Spleen (tissue), 13 donors: ENCODE measurements at places on chromosomes 3 and 15. TPM values are rescaled to one million over a fixed set of nuclear protein-coding genes. Genes with fewer than 3 reads are reported as not detected.

Gene ABHD14A
- 23.9 TPM for total RNA-seq

Gene MEX3B
- total RNA-seq = 1.4 TPM

Gene CHRM5
- total RNA-seq = not detected

Gene GPR149
- total RNA-seq = not detected

Gene SLC12A8
- total RNA-seq = 1.4 TPM

Gene EFCC1
- total RNA-seq = 8.7 TPM

Gene GPR156
- 0.20 TPM for total RNA-seq

Gene ECE2
- total RNA-seq = not detected

Gene SUCLG2
- total RNA-seq = 69.7 TPM

Gene FAM3D
- not detected for total RNA-seq

Gene CCDC14
- 53.9 TPM for total RNA-seq

Gene PPP1R14D
- not detected for total RNA-seq

Gene JMJD7
- 16.4 TPM for total RNA-seq

Gene GATM
- 33.4 TPM for total RNA-seq

Gene APOD
- total RNA-seq = 1.9 TPM

- DNase-seq = no peak
- no peak overlapping the region for H3K27ac ChIP-seq
- peaks cover 23% of the 10 kb centered on the region for H3K4me1 ChIP-seq
- no peaks in the 10 kb centered on the region for H3K27me3 ChIP-seq
Measured at GRCh38 chr3:71505767-71506350, 77.7 kb downstream of the FOXP1 start.

DNA sequence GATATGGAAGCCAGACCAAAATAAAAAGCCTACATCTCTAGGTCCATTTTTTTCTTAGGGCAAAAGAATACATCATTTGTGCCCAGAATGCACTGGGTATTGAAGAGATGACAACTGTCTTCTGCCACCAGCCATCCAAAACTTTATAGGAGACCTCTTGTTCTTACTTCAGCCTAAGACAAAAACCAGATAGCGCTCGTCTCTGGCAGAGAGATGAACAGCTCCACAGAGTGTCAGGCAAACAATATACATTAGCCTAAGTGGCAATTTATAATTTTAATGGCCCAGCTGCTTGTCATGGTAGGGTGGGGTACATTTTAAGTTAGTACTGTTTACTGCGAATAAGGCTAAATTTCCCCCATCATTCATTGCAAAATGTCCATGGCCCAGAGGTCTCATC lies 38.9 kb upstream of the PIAS1 start:
- no peak overlapping the region for H3K27ac ChIP-seq
- no peaks in the 10 kb centered on the region for H3K36me3 ChIP-seq
- DNase-seq = no peak
- H3K27me3 ChIP-seq = no peaks in the 10 kb centered on the region
- H3K4me1 ChIP-seq = peaks cover 8% of the 10 kb centered on the region

DNA sequence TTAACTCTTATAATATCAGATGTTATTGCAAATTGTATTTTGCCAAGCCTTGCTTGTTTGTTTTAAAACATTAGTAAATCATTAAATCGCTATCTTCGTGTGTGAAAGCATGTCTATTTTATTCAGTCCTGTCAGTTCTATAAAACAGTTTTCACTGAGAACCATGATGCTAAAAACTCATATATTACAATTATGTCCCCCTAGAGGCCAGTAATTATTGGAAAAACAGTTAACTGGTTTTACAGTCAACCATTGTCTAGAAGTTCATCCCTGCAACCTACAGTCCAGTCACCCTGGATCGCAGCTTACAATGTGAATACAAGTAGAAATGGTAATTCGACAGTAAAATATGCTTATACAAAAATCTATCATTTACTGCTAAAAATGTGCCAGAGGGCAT lies 311.5 kb upstream of the ROBO2 start:
- H3K27ac ChIP-seq = no peak overlapping the region
- H3K27me3 ChIP-seq = no peaks in the 10 kb centered on the region
- no peak for DNase-seq

DNA sequence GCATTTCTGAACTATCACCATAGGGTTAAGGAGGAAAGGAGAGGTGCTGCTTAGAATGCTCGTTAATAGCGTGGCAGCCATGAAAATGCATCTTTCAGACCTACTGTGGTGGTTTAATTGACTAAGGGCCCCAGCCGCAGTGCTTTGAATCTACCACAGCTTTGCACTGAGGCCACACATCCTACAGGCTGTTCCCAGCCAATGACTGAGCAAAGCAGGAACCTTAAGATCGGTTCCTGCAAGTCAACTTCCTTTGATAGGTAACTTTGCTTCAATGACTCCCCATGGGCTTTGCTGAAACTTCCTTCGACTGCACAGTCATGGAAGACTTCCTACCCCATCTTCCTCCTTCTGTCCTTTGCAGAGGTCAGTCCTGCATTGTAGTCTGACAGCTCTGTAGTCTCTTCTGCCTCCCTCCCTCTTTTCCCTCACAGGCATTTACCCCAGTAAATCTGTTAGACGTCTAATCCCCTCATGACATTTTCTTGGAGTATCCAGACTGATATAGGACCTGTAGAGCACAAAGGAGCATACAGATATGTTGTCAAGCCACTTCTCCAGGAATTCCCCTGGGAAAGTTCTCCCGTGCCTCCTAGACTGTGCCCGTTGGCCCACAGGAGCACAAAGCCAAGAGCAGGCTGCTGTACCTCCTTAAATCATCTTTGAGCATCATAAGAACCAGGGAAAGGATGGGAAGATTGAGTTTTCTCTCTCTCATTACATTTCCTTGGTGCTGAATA lies 2.6 kb upstream of the BCL2A1 start:
- peak overlapping the region; percentile 56 for H3K27ac ChIP-seq
- peak; percentile 55 for DNase-seq
- peaks cover 70% of the 10 kb centered on the region for H3K4me1 ChIP-seq
- no peaks in the 10 kb centered on the region for H3K27me3 ChIP-seq

DNA sequence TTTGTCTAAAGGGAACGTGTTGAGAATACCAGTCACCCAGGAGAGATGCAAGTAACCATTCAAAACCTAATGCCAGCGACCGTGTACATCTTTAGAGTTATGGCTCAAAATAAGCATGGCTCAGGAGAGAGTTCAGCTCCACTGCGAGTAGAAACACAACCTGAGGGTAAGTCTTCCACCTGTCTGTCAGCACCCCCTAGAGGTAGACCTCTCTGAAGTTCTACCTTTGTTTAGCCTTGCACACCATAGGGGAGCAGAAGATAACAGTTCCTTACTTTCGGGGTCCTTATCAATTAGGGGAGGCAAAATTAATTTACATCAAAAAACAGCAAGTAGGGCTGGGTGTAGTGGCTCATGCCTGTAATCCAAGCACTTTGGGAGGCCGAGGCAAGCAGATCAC lies 124.4 kb downstream of the HCN4 start:
- no peak overlapping the region for H3K4me3 ChIP-seq
- H3K36me3 ChIP-seq = no peaks in the 10 kb centered on the region
- H3K4me1 ChIP-seq = no peaks in the 10 kb centered on the region
- no peaks in the 10 kb centered on the region for H3K27me3 ChIP-seq
- no peak overlapping the region for H3K27ac ChIP-seq

DNA sequence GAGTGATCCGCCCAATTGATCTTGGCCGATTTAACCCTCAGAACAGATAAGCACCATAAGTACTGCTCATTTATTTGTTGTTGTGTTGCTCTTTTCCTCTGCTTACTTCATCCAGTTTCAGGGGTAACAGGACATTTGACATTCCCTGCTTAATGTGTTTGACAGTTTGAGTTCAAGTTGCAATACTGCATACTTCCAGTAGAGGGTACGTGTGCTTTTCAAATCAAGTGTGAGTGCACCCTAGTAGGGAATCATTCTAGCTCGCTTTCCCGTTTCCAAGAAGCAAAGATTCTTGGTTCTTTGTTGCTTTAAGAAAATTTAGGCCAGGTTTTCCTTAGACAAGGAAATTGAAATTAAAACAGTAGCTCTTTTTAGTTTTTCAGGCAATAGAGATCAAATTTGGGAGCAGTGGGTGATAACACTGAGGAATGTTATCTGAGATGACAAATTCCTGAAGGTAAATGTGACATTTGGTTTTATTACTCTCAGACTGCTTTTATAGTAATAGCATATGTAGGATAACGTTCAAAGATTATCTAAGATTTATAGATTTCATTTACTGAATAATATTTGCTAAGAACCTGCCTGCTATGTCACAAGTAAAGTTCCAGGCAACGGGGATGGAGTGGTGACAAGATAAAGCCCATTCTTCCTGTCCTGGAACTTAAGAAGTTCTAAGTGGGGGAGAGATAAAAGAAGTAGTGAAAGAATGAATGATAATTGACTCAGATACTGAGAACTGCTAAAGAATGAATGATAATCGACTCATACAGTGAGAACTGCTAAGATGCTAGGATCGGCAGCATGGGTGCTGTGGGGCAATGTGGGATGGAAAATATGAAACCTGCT lies 73.3 kb downstream of the SYNPR start:
- H3K27me3 ChIP-seq = no peaks in the 10 kb centered on the region
- H3K27ac ChIP-seq = no peak overlapping the region
- no peak overlapping the region for H3K4me3 ChIP-seq
- no peak for DNase-seq

- H3K27me3 ChIP-seq = no peaks in the 10 kb centered on the region
- no peak overlapping the region for H3K27ac ChIP-seq
- H3K4me3 ChIP-seq = no peak overlapping the region
- H3K36me3 ChIP-seq = no peaks in the 10 kb centered on the region
- no peak for DNase-seq
Measured at GRCh38 chr3:133376810-133377209, 23.0 kb upstream of the BFSP2 start.

- peaks cover 9% of the 10 kb centered on the region for H3K4me1 ChIP-seq
- no peaks in the 10 kb centered on the region for H3K36me3 ChIP-seq
- H3K27ac ChIP-seq = no peak overlapping the region
- H3K27me3 ChIP-seq = peaks cover 27% of the 10 kb centered on the region
- H3K4me3 ChIP-seq = no peak overlapping the region
- no peak for DNase-seq
Measured at GRCh38 chr3:122917412-122917811, 110.2 kb downstream of the SEMA5B start.

GRCh38 chr3:129893581-129894070 lies at the start of gene TMCC1:
Gene TMCC1, minus strand, starts transcription at chr3:129893711.
- H3K4me1 ChIP-seq = peaks cover 48% of the 10 kb centered on the region
- H3K27me3 ChIP-seq = no peaks in the 10 kb centered on the region

DNA sequence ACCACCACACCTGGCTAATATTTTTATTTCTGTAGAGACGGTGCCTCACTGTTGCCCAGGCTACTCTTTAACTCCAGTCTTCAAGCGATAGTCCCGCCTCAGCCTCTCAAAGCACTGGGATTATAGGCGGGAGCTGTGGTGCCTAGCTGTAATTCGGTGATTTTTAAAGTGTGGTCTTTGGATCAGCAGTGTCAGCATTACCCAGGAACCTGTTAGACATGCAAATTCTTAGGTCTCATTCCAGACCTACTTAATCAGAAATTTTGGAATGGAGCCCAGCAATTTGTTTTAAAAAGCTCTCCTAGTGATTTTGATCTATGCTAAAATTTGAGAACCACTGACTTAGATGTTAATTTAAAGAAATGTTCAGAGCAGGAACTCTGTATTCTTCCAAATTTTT lies 51.9 kb downstream of the GOLM2 start:
- no peaks in the 10 kb centered on the region for H3K27me3 ChIP-seq
- no peak overlapping the region for H3K27ac ChIP-seq
- DNase-seq = no peak
- no peak overlapping the region for H3K4me3 ChIP-seq

DNA sequence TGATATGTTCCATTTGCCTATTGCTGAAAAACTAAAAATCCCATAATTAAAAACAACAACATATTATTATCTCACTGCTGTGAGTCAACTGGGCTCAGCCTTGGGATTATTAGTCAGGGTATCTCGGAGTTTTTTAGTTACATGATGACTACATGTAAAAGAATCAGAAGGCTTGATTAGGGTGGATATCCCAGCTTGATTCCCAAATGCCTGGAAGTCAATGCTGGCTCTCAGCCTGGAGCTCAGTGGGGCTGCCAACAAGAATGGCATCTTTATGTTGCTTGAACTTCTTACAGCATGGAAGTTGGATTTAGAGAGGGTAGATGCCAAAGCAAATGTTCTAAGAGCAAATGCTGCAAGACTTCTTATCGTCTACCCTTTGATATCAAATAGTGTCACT lies 278.5 kb downstream of the PLOD2 start:
- H3K27ac ChIP-seq = no peak overlapping the region
- H3K4me1 ChIP-seq = no peaks in the 10 kb centered on the region
- DNase-seq = no peak
- H3K36me3 ChIP-seq = no peaks in the 10 kb centered on the region
- no peak overlapping the region for H3K4me3 ChIP-seq

DNA sequence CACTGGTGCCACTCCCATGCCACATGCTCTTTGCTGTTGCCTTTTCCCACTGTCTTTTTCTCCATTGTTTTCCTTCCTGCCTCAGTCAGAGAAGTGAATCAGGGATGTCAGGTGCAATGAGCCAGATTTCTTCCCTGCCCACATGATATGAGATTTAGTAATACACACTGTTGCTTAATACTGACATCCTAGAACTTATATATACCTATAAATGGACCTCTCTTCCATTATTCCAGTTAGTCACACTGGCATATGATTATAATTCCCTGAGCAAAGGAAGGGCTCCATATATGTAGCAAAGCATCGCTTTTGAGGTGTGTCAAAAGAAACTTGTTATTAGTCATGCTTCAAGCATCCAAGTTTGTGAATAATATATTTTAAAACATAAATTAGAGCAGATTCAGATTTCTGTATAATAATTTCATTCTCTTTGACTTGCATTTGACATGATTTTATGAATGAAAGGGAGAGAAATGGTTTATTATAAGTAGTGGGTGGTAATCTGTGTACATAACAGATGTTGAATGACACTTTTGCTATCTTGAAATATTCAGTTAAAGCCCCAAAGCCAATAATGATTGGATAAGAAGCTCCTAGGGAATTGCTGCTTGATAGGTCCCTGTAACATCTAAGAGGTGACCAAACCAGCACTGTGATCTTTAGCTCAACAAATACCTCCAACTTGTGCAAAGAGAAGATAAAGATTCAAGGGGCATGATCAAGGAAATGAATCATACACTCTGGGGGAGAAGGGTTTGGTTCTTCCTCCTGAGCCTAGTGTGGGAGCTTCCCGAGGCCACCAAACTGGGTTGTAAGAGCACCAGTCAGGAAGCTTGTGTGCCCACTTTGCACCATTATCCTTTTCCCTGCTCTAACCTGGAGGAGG lies 48.6 kb downstream of the CHST2 start:
- H3K27me3 ChIP-seq = no peaks in the 10 kb centered on the region
- no peak overlapping the region for H3K4me3 ChIP-seq
- H3K27ac ChIP-seq = peak overlapping the region; percentile 80
- no peaks in the 10 kb centered on the region for H3K36me3 ChIP-seq
- peaks cover 87% of the 10 kb centered on the region for H3K4me1 ChIP-seq
- DNase-seq = no peak

GRCh38 chr3:136366289-136366688 lies 116.1 kb downstream of the PCCB start:
- H3K4me3 ChIP-seq = no peak overlapping the region
- H3K27me3 ChIP-seq = no peaks in the 10 kb centered on the region
- H3K4me1 ChIP-seq = no peaks in the 10 kb centered on the region
- peaks cover 3% of the 10 kb centered on the region for H3K36me3 ChIP-seq
- DNase-seq = no peak

- H3K4me3 ChIP-seq = no peak overlapping the region
- no peaks in the 10 kb centered on the region for H3K36me3 ChIP-seq
- no peaks in the 10 kb centered on the region for H3K27me3 ChIP-seq
Measured at GRCh38 chr3:161070980-161071663, 34.0 kb downstream of the B3GALNT1 start.
